Epithelial cell of proximal tubule (primary cell): ENCODE measurements at places on chromosomes 11 and 22. TPM values are rescaled to one million over a fixed set of nuclear protein-coding genes. Genes with fewer than 3 reads are reported as not detected.

DNA sequence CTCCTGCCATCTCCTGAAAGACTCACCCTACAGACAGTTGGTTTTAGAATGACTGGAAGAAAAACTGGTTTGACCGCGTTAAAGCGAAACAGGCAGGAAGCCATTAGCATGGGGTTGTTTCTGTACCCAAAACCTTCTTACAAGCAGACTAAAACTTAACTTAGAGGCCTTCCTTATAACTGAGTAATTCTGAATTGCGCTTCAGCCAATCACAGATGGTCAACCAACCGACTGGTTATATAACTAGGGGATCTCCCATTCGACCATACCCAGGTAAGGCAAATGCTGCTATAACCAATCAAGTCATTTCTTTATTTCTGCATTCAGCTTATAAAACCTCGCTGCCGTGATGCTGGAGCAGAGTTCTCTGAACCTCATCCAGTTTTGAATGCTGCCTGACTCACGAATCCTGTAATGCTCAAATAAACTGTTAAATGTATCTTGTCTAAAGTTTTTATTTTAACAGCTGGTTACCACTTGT lies 87.8 kb upstream of the DRD2 start:
- DNase-seq: no peak

DNA sequence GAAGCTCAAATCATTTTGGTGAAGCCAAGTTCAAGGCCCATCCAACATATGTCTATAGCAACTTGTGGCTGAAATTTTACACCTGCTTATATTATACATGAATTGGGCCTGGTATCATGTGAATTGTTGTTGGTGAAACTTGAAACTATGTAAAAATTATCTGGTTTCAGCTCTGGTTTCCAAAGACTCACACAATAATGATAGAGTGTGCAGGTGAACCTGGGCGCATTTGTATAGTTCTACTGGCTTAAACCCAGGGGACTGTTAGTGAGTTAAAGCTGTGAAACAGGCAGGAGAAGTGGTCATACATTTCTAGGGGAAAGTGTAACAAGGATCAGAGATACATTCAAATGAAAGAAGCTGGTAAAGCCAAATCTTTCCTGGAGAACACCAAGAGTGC lies 627.3 kb downstream of the METTL15 start:
- DNase-seq: no peak

Gene C2CD2L
- 6.1 and 8.2 TPM in 2 replicates for total RNA-seq

DNA sequence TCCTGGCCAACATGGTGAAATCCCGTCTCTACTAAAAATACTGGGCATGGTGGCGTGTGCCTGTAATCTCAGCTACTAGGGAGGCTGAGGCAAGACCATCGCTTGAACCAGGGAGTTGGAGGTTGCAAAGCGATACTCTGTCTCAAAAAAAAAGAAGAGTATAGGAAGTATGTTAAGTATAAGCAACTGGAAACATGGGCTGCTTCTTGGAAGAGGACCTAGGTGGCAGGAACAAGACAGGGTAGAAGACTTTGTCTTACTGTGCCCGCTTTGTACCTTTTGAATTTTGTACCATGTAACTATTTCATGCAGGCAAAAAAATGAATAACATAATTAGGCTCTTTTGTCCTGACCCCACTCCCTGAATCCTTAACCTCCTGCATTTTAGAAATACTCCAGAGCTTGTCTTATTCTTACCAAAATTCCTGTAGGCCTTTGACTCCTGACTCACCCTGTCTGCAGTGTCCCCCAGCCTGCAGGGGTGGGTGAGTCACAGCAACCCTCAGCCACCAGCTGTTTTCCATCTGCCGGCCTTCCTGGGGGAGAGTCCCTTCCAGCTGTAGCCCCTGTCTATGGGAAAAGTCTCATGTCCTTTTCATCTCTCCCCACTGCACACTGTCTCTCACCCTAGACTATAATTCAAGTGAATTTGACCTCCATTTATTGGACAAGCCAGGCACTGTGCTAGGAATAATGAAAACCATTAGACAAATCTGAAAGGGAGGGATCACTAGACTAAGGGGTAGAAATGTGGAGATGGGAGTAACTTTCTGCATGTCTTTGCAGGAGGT lies 41.8 kb downstream of the TXN2 start:
- DNase-seq: no peak

DNA sequence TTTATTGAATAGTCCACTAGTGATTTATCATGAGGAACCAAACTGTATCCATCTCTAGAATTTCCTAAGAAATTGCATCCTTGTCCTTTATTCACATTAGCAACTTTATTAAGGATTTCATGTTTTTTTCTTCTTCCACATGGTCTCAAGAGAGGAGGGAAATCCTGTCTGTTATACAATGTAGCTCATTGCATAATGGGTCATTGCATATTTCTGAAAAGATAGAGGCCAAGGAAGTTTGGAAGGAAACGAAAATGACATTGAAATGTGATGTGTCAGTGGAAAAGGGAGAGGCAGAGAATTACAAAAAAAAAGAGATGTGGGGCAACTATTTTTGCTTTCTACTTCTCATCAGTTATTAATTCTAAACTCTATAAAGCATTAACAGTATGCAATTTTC lies 353.1 kb downstream of the METTL15 start:
- DNase-seq: no peak

DNA sequence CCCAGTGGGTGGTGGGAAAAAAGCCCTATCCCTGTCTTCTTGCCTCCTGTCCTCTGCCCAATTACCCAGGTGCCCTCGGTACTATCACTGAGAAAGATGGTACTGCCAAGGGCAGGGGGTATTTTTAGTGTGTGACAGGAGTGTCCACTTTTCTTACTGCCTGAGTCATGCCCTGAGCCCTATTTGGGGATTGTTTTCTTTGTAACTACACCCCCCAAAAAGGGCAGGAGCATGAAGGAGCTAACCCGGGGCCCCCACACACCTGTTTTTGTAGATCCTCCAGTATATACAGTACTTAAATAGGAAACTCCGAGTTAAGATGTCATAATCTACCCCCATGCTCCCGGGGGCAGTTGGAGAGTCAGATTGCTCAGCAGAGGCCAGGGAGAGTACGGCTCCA lies 3.8 kb downstream of the SMTNL1 start:
- no peak for DNase-seq

GRCh38 chr11:65432686-65433582 lies 10.3 kb downstream of the NEAT1 start:
- DNase-seq: no peak

- no peak for DNase-seq
Observed at GRCh38 chr22:35322126-35322525, 22.4 kb downstream of the TOM1 start.

GRCh38 chr11:103959279-103959942 lies 77.0 kb upstream of the DDI1 start:
- no peak for DNase-seq

DNA sequence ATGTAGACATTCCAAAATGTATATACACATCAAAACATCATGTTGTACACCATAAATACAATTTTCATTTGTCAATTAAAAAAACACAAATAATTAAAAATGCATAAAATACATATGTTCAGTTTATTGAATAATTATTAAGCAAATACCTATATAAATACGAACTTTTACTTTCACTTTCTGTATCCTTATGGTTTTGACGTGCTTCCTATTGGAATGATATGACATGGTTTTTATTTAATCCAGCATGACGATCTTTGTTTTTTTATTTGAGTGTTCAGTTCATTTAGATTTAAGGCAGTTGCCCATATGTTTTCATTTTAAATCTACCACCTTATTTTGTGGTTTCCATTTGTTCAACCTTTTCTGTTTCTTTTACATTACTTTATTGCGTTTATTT lies 198.3 kb upstream of the PLET1 start:
- no peak for DNase-seq

Gene ACTN3
- total RNA-seq: not detected in 2 replicates

Gene CASP1
- 0.29 TPM in 1 of 2 replicates, not detected in the other for total RNA-seq

DNA sequence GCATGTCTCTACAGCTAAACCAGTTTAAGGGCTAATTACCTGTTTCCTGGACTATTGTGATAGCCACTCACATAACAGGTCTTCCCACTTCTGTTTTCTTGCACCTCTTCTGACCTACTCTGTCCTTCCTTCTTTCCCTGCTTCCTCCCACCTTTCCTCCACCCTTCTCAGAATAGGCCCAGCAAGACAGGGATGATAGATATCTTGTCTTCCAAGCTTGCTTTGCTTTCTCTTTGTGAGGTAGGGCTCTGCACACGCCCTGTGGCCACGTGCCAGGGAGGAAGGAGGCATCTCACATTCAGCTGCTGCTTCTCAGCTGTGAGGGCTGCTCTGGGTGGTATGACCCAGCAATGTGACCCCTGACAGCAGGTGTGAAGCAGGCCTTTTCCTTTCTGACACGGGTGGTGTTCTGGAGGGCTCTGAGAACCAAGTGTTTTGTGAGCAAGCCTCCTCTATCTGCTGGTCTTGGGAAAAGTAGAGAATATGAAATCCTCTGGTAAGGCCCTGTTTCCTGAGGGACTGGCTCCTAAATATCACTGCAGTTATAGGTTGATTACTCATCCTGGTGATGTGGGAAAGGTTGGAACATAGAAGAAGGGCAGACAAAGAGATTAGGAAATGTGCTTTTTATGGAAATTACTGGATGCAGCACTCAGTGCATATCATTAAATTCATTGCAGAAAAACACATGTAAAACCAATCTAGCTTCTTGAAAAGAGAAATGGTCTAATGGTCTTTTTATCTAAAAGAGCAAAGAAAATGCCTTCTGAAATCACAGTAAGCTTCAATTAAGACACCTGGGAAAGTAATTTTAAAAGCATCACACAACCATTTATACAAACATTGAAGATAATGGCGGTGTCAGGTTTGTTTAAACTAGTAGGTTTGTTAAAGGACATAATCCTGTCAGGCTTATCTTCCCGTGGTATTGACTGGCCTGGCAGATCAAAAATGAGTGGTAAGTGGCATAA lies 8.5 kb downstream of the AMOTL1 start:
- DNase-seq: no peak

GRCh38 chr11:72751116-72752087 lies 806 bp downstream of the ARAP1 start:
- no peak for DNase-seq

Gene TH
- 0.22 and 0.23 TPM in 2 replicates for total RNA-seq

GRCh38 chr22:35590634-35591295 lies 26.4 kb downstream of the MB start:
- DNase-seq: no peak

Gene YAP1
- total RNA-seq: 84.8 and 94.5 TPM in 2 replicates

- no peak for DNase-seq
Observed at GRCh38 chr22:28547132-28547842, 132.4 kb downstream of the TTC28 start.

Gene OR52H1
- not detected in 2 replicates for total RNA-seq

- DNase-seq: no peak
Observed at GRCh38 chr11:30540781-30541180, 45.4 kb downstream of the MPPED2 start.

GRCh38 chr11:118216621-118217481 lies 8.0 kb downstream of the JAML start:
- no peak for DNase-seq

Gene RASL10A
- total RNA-seq: 0.12 TPM in 1 of 2 replicates, not detected in the other

Gene OR2AG2
- total RNA-seq: 0.14 TPM in 1 of 2 replicates, not detected in the other

DNA sequence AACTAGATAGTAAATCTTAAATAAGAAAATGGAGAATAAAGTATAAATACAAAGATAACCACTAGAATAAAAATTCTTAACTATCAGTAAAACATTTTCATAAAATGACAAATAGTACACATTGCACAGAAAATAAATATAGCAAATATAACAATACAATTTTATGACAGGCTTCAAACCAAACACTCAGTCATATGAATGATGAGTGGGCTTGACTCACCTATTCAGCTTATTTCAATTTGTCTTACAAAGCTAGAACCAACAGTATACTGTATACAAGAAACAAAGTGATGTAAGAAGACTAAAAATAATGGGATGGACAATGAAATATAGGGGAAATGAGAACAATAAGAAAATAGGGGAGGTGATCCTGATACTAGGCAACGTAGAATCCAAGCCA lies 141.2 kb downstream of the CWF19L2 start:
- DNase-seq: no peak

Gene SLC22A8
- not detected in 2 replicates for total RNA-seq

GRCh38 chr11:11329062-11329806 lies 23.8 kb downstream of the CSNK2A3 start:
- DNase-seq: no peak

DNA sequence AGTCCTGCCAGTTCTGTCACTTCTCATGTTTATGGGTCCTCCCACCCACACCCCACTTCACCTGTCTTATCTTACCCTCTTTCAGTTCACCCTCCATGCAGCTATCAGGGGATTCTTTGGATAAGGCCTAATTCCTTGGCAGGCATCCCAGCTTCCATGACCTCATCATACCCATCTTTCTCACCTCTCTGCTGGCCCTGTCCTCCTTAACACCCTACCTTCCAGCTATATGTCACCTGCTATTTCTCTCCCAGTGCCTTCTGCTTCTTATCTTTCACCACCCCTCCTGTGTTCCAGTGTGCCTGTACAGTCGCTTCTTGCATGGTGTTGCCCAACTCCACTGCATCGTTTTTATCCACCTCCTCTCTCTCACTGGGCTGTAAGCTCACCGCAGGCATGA lies 28.3 kb downstream of the SNU13 start:
- no peak for DNase-seq

GRCh38 chr11:2581151-2581930 lies 118.5 kb downstream of the KCNQ1OT1 start:
- no peak for DNase-seq

DNA sequence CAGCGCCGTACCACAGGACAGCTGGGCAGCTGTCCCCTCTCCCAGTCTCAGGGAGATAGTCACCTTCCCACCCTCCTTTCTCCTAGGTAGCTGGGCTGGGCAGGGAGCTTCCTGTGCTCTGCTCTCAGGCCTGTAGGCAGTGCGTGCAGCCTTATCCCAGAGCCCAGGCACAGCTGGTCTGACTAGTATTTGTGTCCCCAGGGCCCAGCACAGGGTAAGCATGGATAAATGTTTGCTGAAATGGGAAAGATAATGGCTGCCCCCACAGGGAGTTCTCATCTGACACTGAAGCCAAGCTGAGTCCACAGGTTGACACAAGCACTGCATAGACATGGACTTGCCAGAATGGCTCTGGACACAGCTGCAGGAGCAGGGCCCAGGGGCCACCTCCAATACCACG lies 9.8 kb downstream of the SLC15A3 start:
- DNase-seq: no peak

- no peak for DNase-seq
Observed at GRCh38 chr11:85076535-85077330, 550.4 kb downstream of the DLG2 start.

Gene TSGA10IP
- total RNA-seq: not detected in 2 replicates

GRCh38 chr11:34866375-34866774 lies 49.8 kb downstream of the APIP start:
- no peak for DNase-seq
